ENCODE measurements at places on chromosomes 3 and 15.

DNA sequence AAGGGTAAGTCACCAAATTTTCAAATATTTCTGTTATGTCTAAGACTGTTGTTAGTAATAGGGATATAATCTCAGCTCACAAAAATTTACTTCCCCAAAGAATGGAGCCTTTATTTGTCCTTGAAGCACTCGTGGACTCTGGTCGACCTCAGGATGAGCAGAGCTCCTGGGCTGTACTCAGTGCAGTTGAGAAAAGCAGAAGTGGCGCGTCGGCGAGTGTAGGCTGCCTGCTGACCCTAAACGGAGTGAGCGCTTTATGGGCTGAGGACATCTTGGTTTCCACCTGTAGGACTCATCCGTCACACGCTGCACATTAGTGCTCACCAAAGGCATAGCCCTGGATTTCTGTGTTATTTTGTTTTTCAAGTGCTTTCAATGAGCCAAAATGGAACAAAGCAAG lies 11.0 kb downstream of the GABRA5 start:
- no peak for DNase-seq

- DNase-seq: no peak
These were observed 3.1 kb downstream of the SEMA3G start for GRCh38 chr3:52441772-52442332.

DNA sequence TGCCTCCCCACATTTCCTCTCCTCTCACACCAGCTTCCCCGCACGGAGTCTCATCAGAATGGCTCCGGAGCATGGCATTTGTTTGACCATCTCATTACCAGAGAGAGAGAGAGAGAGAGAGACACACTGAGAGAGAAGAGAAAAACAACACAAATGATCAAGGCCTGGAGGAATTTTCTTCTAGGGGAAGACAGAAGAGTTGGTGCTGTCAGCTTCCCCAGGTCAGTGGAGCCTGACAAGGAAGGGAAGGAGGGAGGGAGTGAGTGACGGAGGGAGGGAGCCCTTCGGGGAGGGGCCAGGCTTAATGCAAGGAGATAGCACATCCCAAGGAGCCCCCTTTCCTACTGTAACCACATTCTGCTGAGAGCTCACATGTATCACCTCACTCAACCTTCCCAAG lies 9.1 kb downstream of the ST8SIA2 start:
- DNase-seq: no peak

DNA sequence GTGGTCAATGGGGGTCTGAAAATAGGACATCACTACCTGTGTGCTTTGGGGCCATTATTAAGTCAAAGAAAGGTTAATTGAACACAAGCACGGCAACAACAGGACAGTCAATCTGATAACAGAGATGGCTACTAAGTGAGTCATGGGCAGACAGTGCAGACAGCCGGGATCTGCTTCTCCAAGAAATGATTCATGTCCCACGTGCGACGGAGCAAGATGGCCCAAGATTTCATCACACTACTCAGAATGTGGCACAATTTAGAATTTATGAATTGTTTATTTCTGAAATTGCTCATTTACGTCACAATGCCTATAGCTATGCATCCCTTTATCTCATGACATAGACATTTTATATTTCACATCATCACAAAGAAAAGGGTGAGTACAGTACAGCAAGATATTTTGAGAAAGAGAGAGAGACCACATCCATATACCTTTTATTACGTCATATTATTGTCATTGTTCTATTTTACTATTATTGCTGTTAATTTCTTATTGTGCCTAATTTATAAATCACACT lies 770.6 kb upstream of the NR2F2 start:
- DNase-seq: no peak

DNA sequence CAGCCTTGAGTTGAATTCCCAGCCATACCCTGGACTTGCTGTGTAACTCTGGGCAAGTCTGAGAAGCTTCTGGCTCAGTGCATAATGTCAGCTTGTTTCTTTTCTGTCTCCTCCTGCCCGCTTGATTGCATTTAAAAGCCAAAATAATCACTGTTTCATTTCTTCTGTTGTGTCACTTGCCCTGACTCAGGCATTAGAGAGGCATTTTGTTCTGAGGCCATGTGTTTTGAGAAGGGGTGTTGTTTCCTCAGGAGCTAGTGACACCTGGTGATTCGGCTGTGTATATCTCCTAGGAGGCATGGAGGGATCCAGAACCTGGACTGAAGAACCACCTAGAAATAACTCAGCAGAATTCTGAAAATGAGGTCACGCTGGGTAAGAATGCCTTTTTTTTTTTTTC lies 16.0 kb downstream of the WDR73 start:
- DNase-seq: no peak

- no peak for DNase-seq
These were observed 61.3 kb downstream of the UACA start for GRCh38 chr15:70701891-70702568.

- no peak for DNase-seq
These were observed 60.7 kb upstream of the CORO2B start for GRCh38 chr15:68518046-68518445.

GRCh38 chr3:18837137-18837755 lies 311.1 kb upstream of the KCNH8 start:
- no peak for DNase-seq

DNA sequence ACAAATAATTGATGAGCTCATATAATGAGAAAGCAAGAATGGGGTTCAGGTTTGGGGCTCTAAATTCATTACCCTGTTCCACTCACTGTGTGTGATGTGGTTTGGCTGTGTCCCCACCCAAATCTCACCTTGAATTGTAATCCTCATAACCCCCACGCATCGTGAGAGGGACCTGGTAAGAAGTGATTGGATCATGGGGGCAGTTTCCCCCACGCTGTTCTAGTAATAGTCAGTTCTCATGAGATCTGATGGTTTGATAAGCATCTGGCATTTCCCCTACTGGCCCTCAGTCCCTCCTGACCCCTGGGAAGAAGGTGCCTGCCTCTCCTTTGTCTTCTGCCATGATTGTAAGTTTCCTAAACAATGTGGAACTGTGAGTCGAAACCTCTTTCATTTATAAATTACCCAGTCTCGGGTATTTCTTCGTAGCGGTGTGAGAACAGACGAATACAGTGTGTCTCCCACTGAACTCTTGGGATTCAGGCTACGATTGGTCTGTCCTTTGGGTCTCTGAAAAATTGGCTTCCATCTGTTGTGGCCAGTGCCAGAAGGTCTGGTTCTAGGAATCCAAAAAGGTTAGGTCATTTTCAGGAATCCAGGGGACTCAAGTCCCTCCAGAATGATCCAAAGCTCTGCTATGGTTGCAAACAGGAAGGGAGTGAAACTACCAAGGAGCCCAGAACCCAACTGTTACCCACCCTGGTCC lies 87.7 kb downstream of the XXYLT1 start:
- DNase-seq: no peak

- no peak for DNase-seq
These were observed 493.8 kb upstream of the NECTIN3 start for GRCh38 chr3:110577854-110578253.

GRCh38 chr3:39208463-39209055 lies 16.2 kb upstream of the XIRP1 start:
- DNase-seq: no peak

DNA sequence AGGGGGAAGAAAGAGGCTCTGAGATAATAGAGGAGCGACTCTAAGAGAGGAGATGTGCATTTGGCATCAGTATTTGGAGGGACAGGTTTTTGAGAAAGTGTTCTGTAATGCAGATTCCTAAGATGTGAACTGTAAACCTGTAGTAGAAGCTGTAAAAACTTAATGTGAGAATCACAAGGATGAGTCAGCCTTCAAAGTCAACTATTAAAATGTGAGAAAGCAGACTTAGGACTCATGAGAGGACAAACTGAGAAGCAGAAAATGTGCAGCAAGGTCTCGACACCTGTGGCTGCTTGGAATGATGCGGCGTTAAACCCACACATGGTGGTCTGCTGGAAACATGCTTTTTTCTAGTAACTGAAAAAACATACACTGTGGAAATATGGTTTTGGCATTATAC lies 36.0 kb downstream of the USP13 start:
- no peak for DNase-seq

GRCh38 chr3:196275126-196275525 lies 12.4 kb downstream of the PCYT1A start:
- no peak for DNase-seq

DNA sequence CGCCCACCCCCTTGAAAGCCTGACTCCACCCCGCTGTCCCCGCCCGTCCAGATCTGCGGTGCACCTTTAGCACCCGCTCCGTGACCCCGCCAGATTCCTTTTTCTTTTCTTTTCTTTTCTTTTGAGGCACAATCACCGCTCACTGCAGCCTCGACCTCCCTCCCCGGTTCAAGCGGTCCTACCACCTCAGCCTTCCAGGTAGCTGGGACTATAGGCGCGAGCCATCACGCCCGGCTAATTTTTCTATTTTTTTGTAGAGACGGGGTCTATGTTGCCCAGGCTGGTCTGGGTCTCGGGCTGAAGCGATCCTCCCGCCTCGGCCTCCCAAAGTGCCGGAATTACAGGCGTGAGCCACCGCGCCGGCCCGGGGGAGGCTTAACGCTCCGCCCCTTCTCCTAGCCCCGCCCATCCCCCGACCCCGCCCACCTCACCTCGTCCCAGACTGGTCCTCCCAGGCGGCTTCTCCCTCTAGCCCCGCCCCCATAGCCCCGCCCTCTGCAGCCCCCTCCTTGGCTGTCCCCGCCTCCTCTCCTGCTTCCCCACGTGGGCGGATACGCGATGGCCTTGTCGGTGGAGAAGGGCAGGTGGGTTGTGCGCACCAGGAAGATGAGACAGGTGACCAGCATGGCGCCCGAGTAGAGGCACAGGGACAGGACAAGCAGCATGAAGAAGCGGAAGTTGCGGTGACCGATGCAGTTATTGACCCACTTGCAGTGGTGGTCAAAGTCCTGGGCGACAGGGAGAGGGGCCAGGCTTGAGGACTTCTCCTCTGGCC lies 3.2 kb downstream of the ZDHHC19 start:
- peak; percentile 21 for DNase-seq

DNA sequence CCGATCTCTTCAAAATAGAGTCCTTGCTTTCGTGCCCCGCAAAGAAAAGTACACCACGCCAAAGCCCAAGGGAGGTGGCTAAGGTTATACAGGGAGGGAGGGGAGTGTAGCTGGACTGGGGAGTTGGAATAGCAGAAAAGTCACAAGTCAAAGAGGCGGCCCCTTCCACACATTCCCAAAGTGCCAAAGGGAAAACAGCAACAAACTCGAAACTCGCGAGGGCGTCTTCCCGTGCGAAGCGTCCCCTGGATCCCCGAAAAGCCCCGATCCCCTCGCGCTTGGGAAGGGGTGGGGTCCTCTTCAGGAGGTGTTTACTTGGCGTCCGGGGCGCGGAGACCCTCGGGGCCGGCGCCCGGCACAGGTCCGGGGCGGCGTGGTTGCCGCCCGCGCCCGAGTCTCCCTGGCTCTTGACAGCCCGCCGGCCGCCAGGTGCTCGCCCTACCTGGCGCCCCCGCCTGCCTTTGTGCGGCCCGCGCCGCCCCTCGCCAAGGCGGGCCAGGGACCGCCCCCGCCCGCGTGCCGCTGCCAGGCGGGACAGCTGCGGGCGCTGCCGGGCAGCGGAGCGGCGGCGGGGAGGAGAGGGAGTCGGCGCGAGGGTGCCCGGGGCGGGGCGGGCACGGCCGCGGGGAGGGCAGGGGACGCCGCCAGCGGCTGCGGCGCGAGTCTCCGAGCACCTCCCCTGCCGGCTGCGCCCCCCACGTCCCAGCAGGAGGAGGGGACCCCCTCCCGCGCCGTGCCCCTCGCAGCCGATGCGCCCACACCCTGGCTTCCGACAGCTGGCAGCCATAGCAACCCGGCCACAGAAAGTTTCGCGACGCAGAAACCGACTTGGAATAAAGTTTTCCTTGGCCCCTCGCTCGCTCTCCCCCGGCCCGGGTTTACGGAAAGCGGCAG lies 966 bp downstream of the MYO1E start:
- no peak for DNase-seq

GRCh38 chr15:75531041-75531450 lies 48.1 kb downstream of the PTPN9 start:
- no peak for DNase-seq
